GM12865 (cell line): ENCODE measurements at places on chromosomes 5 and 9.

DNA sequence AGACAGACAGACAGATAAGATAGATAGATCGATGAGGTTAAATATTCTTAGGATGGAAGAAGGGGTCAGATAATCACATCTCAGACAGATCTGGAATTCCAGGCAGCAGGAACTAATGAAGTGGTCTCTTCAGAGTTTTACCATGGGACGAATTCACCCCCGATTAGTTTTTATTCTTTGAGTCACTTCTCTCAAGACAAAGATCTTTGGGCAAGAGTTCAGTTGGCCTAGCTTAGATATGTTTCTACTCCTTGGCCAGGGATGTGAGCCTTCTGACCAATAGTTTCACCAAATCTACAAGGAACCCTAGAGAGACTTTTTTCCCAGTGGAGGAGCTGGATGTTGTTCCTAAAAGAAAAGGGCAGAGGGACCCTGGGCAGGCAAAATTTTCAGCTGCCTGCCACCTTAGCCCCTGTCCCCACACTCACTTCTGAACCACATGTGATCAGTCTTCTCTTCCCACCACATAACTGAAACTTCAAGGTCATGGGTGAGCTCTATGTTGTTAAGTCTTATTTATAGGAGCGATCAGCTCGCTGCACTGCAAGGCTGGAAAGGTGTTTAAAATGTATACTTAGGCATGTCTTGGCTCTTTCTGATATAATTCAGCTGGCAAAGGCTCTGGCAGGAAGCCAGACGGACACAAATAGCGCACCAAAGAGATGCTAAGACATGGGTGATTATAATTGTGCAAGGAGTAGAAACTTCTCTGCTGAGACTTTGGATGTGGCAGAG, 132.9 kb downstream of the PALM2AKAP2 start:
- peak; percentile 54 for DNase-seq

DNA sequence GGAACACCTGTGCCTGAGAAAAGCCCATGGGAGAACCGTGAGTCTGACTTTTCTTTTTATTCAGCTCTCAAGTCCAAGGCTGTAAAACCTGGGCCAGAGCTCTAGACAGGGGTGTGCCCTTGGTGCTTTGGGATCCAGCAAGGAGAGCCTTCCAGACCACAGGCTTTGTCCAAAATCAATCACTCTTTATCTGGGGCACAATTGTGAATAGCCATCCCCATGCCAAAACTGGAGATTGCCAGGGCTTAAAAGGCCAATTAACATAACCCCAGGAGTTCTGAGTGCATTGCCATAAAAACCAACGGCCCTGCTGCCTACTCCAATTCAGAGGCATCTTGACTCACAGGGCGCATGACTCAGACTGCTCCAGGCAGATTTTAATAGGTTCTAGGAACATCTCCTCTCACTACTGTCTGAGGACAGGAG, 391.8 kb downstream of the ARHGEF28 start:
- DNase-seq: no peak

- DNase-seq: no peak
These were observed 23.1 kb downstream of the ZNF618 start for GRCh38 chr9:113899205-113899604.

- DNase-seq: no peak
These were observed 34.1 kb upstream of the TNFAIP8 start for GRCh38 chr5:119321569-119322311.

GRCh38 chr5:12258549-12258948, 354.3 kb upstream of the CTNND2 start:
- DNase-seq: no peak

DNA sequence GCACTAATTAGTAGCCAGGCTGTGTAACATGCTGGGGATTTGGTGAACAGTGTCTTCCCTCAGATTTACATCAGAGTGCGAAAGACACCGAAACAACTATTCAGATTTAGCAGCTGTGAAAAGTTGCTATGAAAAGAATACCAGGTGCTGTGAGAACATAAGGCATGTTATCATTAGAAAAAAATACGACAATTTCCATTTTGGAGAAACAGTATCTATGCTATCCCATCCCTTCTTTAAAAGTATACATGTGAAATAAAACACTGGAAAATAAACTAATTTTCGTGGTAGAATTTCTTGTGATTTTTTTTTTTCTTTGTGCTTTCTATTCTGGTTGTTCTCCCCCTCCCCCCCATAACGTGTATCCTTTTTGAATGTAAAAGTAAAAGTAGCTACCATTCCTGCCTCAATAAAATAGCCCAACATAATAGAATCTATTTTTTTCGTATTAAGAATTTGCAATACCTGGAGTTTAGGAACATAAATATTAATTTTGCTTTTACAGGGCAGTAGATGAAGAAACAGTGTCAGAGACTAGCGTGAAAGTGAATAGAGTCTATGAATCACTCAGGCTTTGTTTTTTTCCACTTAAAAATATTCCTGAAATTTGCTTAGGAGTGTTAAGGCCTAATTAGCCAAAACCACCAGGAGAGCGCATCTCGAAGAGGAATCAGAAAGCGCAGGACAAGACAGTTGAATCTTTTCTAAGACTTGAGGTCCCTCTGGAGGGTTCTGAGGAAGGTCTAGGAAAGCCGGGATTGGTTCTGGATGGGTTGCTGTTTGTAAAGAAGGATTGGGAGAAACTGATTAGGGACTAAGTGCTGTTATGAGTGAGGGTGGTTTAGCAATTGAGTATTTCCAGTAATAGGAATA, 813 bp upstream of the SLU7 start:
- no peak for DNase-seq

DNA sequence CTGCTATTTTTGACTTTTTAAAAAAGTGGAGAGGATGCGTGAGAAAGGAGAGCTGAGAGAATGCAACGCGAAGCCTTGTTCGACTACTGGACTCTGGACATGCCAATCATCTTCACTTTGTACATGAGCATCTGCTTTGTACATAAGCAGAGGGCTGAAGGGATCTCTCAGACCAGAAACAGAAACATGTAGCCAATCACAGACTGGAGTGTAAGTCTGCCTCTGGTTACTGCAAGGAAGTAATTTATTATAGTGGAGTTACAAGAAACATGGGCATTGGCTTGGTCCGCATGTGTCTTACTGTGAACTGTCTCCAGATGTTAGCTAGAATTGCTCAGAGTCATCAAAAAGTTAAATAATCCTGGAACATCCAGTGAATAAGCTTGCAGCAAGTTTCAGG, 190.0 kb upstream of the GRAMD2B start:
- no peak for DNase-seq

GRCh38 chr5:109681763-109682162, 8.0 kb upstream of the MAN2A1 start:
- no peak for DNase-seq

DNA sequence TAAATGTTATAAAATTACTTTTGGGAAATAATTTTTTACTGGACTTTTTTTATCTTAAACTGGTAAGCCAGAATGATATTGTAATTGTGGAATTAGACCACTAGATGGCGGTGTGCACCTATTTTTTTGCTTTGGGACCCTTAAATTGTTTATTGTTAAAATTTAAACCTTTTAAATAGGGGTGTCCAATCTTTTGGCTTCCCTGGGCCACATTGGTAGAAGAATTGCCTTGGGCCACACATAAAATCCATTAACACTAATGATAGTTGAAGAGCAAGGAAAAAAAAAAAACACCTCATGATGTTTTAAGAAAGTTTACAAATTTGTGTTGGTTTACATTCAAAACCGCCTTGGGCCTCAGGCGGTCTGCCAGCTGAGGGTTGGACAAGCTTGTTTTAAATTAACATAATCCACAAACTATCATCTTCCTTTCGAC, 28.4 kb upstream of the GADD45G start:
- DNase-seq: peak; percentile 43

- no peak for DNase-seq
These were observed 1307.2 kb downstream of the EFNA5 start for GRCh38 chr5:106363578-106363977.

DNA sequence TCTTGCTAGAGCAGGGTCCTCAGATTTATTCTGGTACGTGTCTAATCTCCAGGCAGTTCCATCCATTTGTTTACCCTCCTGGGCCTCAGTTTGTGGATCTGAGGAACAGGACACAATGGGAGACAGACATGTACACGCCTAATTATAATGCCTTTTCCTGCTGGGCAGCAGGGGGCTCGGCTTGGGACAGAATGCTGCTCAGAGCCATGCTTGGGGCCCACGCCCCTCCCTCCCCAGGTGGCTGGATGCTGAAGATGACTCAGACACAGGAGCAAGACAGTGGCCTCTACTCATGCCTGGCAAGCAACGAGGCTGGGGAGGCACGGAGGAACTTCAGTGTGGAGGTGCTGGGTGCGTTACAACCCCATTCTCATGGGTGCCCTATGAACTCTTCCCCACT, 72.7 kb upstream of the ASS1 start:
- DNase-seq: no peak
